ENCODE measurements at places on chromosomes 3 and 15. TPM values are rescaled to one million over a fixed set of nuclear protein-coding genes. Genes with fewer than 3 reads are reported as not detected.

GRK7 gene
- 0.07 TPM for total RNA-seq

UPK1B gene
- not detected for total RNA-seq

ZCWPW2 gene
- total RNA-seq, result not detected

TXNRD3 gene
- 5.0 TPM for total RNA-seq

CCR4 gene
- 17.4 TPM for total RNA-seq

MFN1 gene
- 31.9 TPM for total RNA-seq

SCN5A gene
- 0.52 TPM for total RNA-seq

VGLL4 gene
- total RNA-seq, result 54.4 TPM

CCR5 gene
- 2.2 TPM for total RNA-seq

PLXND1 gene
- total RNA-seq, result 12.5 TPM

- no peak for DNase-seq
These were observed 29.5 kb upstream of the ETV5 start for GRCh38 chr3:186138272-186138981.

DNA sequence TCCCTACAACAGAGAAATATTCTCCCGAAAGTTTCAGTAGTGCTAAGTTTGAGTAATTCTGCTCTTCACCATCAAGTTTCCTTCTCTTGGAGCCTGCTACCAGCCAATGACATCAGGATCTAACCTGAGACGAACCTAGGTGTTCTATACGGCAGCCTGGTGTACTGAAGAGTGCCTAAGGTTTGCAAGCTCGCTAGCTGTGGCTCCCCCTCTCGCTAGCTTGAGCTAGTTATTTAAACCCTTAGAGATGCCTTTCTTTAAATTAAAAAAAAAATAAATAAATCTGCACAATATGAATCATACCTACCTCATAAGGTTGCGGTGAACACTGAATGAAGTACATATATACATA lies 1.4 kb upstream of the COL8A1 start:
- no peak for DNase-seq

DNA sequence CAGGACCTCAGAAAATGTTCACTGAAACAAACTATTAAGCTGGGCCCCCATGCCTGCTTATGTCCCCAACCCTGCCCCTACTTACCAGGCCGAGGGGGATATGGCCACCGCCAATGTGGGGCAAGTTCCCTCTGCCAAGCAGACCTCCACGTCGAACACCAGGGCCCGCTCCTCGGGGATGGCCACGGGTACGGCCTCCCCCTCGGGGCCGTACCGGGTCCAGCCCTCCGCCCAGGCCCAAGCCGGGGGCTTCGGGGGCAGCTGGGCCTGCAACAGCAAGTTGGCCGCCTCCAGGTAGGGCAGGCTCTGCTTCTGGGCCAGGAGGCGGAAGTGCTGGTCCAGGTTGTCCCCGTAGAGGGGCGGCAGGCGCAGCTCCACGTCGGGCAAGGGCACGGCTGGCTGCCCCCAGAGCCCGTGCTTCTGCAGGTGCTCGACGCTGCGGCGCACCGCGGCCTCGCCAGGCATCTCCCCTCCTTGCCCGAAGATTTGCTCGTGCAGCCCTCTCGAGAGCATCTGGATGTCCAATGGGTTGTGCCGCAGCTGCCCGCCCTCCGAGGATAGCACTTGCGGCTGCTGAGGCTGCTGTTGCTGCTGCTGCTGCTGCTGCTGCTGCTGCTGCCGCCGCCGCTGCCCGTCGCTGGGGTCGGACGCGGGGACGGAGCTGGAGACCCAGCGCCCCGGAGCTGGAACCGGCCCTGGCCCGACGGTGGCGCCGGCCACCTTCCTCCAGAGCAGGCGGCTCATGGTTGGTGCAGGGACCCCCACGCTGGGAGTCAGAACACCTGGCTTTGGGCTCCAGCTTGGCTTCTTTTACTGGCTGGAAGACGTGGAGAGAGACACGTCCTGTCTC lies 1.4 kb downstream of the POLG start:
- no peak for DNase-seq

DNA sequence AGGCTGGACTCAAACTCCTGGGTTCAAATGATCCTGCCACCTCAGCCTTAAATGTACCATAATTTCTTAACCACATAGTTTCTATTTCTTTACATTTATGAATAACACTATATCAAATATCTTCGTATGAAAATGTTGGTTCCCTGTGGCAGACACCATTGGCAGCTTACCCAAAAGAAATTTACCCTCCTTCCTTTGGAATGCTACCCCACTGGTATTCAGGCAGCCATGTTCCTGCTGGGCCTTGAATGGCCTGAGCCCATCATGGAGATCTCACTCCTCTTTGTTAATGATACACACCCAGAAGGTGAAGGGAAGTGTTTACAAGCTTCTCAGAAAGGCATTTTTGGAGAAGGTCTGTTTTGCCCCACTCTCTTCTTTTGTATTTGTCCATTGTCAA lies 94.3 kb upstream of the RNF7 start:
- DNase-seq, result no peak

GRCh38 chr3:100213891-100214573 lies 46.8 kb upstream of the TBC1D23 start:
- no peak for DNase-seq

- no peak for DNase-seq
These were observed 2.8 kb upstream of the ABHD2 start for GRCh38 chr15:89085289-89085926.

GRCh38 chr3:148945116-148945515 lies 46.2 kb upstream of the GYG1 start:
- no peak for DNase-seq

GRCh38 chr15:48426044-48426443 lies 94.8 kb downstream of the DUT start:
- DNase-seq, result no peak
